ENCODE measurements at places on chromosomes 6 and 20.

DNA sequence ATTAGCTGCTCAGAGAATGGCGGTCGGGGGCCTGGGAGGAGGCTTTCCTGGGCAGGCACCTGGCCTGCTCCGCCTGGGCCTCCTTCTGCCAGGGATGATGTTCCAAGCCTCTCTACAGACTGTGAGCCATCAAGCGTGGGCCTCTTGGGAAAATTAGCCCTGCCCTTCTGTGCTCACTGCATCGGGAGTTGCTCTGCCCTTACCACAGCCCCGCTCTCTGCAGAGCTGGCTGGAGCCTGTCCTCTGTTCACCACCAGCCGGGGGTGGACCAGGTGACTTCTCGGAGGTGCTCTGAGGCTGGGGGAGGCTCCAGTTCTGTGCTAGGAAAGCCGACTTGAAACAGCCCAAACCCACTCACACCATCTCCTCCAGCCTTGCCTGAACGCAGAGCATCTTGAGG is 24.2 kb downstream of the MDGA1 start:
- DNase-seq: no peak

GRCh38 chr20:2230726-2231488 is 64.9 kb upstream of the TGM3 start:
- DNase-seq: no peak

- DNase-seq: no peak
Observed at GRCh38 chr20:17990278-17990972, 21.6 kb downstream of the MGME1 start.

- DNase-seq: no peak
Observed at GRCh38 chr6:159682295-159682694, 10.7 kb downstream of the SOD2 start.

- DNase-seq: no peak
Observed at GRCh38 chr6:35929601-35930000, 8.7 kb upstream of the SRPK1 start.

DNA sequence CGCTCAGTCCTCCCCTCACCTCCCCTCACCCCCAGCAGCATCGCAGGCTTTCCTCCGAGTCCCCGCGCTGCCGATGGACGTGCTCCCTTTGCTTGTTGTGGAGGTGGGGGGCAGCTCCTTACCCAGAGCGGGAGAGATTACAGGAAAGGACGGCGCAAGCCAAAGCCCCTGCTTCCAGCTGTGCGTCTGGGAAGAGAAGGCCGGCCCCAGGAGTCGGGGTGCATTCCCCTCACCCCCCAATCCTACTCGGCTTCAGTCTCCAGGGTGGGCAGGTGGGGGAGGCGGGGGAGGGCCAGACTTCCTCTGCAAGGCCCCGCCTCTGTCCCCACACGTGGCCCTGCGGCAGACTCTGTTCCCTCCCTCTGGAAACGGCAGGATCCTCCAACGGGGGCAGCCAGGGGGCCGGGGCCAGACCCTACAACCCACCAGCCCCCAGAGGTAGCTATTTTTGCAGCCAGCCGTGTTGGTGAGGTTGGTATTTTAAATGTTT is 43.6 kb downstream of the NTSR1 start:
- no peak for DNase-seq

DNA sequence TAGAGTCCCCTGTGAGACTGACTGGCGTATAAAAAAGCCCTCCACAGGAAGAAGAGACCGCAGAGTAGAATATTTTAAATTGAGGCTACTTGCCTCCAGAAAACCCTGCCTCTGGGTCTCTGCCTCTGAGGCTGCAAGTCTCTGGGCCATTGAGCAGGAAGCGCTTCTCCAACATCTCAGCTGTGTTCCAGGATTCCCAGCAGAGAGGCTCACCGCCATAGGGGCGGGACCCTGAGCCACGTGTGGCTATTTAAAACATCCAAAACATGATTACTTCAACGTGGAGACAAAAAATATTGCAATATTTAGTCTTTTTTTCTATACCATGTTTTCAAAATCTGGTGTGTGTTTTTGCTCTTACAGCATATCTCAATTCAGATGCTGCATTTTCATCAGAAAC is 59.4 kb downstream of the GNAS-AS1 start:
- no peak for DNase-seq

DNA sequence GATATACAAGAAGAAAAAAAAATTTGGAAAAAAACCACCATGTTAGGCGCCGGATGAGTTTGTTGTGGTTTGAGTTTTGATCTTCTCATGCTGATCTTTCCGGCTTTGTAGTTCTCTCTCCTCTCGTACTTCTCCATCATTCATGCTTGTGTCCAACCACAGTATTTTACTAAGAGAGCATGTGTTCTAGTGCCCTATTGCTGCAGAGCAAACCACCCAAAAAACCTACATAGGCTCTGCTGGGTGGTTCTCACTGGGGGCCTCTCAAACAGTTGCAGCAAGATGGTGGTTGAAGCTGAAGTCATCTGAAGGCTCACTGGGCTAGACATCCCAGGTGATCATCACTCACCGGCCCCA is 404.2 kb downstream of the PLCB1 start:
- no peak for DNase-seq

- no peak for DNase-seq
Observed at GRCh38 chr20:46127396-46128010, 9.4 kb downstream of the CD40 start.

DNA sequence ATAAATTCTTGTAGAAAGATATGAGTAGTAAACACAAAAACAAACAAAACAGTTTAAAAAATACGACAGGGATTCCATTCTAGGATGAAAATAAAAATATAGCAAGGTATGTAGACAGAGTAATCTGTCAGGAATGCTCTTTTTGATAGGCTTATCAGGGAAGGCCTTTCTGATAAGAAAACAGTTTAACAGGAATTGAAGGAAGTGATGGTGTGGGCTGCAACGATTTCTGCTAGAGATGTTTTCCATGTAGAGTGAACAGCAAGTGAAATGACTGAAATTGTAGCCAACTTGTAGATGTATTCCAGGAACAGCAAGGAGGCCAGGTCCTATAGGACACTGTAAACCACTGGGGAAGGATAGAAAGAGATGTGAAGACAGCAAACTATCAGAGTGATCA is 689.7 kb upstream of the GJE1 start:
- no peak for DNase-seq
